ENCODE measurements at places on chromosomes 2 and 18. TPM values are rescaled to one million over a fixed set of nuclear protein-coding genes. Genes with fewer than 3 reads are reported as not detected.

The ATRAID gene
- 121 TPM for total RNA-seq

The FAM136A gene
- total RNA-seq = 39.7 TPM

The EEF1B2 gene
- total RNA-seq = 980 TPM

DNA sequence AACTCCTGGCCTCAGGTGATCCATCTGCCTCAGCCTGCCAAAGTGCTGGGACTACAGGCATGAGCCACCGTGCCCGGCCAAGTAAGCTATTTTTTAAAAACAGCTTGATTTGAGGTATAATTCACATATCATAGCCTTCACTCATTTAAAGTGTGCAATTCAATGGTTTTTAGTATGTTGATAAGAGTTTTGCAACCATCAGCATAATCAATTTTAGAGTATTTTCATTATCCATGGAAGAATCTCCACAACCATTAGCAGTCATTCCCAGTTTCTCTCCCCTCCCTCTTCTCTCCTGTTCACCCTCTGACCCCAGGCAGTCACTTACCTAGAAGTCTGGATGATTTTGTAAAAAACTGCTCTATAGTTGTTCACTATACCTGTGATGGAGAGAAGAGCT is 4.7 kb upstream of the LYG2 start:
- no peak for DNase-seq

DNA sequence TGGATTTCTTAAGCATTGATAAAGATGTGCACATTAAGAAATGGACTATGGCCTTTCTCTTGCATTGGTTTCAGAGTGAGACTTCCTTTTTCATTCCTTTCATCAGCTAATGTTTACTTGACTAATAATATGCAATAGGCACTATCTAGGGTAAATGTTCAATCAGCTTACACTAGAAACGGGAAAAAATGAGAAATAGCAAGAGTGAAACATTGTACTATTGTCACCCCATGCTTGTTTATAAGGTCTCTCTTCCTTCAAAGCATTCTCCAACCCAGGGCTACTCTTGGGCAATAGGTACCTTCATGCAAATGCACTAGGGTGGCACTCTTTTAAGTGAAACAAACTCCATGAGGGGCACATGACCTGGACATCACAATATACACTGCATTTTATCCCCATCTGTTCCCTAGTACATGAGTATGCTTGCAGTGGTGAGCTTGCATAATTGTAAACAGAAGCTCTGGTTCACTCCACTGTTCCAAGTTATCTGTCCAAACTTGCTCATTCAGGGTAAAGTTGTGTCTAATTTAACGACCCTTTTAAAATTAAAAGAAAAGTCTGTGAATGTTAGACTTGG is 402.3 kb downstream of the ERBB4 start:
- no peak for DNase-seq

Measured in muscle of leg (tissue), 16 donors.